ENCODE measurements at places on chromosomes 11 and 22.

DNA sequence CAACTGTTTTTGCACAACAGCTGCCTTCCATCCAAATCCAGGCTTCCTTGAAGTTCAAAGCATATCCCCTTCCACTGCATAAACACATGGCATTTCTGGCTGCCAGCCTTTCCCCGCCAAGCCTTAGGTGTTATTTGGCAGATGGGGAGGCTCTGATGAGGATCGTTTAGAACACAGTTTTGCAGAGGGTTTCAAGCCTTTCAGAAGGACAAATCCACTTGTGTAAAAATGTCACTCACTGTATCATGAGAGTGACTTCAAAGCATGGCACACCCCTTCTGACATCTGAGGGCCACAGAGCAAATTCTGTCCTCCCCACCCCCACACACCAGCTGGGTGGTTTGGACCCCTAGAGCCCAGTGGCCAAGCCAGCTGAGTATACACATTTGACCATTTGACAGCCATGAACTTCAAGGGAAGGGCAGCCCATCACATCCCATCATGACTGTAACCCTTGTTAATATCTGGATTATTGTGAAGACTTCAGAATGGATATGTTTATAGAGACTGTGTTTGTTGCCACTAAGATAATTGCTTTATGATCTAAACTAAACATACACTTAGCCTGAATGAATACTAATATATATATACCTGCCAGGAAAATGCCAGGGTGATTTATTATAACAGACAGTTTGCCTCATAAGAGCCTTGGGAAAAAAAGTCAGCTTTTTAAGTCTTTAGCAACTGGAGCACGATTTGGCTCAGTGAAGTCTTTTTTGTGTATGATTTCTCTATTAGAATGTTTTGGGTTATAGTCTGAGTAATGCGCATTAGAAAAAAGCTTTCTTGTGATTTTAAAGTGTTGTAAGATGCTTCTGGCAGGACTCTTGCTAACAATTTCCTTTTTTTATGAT is 31.9 kb downstream of the FBLN1 start:
- DNase-seq, result no peak

DNA sequence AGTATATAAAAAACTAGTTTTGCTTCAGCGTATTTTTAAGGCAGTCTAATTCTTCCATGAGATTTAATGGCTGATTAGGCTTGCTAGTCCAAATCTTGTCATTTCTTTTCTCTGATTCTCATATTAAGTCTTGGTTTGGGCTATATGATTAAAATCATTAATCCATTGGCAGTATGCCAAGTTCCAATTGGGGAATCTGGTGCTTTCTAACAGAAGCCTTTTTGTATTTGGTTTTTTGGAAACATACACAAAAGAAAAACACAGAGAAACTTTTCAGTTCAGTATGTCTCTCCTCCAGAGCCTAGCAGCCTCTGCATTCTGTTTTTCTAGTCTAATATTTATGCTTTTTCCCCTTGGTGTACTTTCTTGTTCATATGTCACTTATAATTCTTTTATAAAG is 37.9 kb downstream of the SWAP70 start:
- DNase-seq, result no peak

GRCh38 chr11:35321111-35321510 is 98.2 kb downstream of the SLC1A2 start:
- no peak for DNase-seq

- DNase-seq, result no peak
Measured at GRCh38 chr11:15726221-15726746, 611.6 kb downstream of the INSC start.

GRCh38 chr11:73269459-73270015 is 2.6 kb upstream of the P2RY6 start:
- DNase-seq, result no peak

GRCh38 chr22:49454726-49455125 is 372.9 kb downstream of the BRD1 start:
- no peak for DNase-seq

GRCh38 chr22:22787786-22788459 is 99.7 kb upstream of the IGLL5 start:
- DNase-seq, result peak; percentile 27

DNA sequence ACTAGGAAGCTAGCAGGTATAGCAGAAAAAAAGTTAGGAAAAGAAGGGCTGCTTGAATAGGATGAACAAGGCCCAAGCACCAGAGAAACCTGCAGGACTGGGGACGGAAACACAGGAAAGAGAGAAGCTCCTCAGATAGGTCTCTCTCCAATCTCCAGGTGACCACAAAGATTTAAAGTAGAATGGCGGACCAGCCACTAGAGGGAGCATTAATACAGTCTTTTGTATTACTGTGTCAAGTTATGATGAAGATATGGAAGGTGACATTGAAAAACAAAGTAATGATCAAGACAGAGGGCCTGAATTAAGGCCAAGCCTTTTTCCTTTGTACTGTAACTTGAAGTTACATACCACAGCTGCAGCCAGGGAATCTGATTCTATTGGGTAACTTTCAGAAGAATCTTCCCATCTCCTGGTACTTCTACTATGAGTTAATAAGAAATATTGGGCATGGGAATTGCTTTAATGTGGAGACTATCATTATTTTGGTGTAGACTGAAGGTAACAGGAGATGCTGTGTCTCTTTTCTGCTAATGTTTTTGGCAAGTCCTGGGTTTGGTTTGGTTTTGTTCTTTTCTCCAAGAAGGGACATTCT is 33.8 kb downstream of the OR2AG2 start:
- no peak for DNase-seq

DNA sequence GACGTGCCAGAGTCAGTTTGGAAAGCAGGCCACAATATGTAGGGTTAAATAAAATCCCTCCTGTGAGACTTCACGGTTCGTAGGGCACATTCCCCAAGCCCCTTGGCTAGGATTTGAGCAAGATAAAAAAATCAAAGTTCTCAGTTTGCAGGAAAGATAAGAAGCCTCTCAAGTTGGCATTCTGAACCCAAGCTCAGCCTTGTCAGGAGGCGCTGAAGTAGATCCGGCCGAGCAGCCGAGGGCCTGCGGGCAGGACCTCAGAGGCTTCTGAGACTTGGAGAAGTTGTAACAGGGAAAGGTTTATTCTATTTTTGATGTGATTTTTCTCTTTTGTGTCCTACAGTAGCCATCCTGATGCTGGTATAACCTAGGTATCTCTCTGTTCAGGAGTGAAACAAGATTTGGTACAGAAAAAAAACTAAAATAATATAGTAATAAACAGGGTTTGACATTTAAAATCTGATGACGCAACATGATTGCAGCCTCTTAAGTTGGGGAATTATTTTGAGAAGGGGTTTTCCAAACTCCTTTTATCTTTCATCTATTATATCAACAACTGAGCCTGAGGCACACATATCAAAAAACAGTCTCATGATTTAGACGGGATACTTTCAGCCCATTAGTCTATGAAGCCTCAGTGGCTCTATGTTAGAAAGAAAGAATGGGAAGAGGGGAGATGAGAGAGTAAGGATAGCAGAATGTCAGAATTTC is 10.1 kb downstream of the PATE2 start:
- DNase-seq, result no peak

DNA sequence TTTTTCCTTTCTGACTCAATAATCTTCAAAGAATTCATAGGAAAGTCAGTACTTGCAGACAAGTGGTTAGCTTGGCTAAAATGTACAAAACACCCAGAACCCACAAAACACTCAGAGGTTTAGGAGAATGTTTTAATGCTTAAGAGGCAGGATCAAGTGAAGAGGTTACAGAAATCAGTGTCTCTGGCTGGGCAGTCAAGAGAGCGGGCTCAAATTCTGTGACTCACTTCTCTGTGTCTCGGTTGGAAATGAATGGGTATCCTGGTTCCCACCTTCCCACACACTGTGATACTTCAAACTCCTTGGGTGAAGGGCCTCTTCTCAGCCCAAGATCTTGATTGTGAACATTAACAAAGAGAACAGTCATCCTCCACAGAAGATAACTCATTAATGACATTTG is 3.8 kb downstream of the MPEG1 start:
- DNase-seq, result no peak

GRCh38 chr11:128615076-128615475 is 27.7 kb upstream of the ETS1 start:
- no peak for DNase-seq

DNA sequence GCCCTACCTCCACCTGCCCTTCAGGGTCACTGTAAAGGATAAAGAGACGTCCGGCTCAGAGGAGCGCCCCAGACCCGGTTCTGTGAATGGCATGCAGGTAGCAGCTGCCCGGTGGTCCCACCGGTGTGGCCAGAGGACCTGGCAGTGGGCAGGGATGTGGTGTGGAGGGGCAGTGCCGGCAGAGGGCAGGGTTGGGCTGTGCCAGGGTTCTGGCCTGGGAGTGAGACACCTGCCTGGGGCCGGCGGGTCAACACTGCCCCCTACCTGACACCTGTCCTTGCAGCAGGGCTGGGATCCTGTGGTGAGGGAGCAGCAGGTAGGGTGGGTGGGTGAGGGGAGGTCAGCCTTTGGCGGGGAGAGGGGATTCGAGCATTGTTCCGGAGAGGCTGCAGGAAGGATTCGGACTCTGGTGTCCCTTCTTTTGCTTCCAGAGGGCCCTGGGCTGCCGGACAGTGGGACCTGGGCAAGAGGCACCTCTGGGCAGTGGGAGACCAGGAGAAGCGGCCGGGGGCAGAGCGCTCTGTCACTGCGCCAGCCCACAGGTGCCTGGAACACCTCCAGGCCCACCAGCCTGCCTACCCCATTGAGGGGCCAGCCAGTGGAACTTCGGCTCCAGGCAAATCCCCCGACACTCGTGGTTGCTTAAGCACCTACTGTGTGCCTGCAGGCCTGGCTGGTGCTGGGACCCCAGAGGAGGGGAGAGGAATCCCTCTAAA is 1.6 kb upstream of the PHLDA2 start:
- DNase-seq, result peak; percentile 31

DNA sequence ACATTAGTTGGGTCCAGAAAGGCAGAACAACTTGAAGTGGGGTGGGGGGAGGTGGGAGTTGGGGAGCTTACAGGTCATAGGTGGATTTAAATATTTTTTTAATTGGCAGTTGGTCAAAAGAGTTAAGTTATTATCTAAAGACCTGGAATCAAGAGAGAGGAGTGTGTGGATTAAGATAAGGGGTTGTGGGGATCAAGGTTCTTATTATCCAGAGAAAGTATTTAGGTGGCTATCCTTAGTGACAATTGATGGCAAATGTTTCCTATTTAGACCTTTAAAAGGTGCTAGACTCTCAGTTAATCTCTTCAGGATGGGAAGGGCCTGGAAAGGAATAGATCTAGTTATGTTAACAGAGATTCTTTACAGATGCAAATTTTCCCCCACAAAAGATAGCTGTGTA is 120.7 kb upstream of the OR9Q1 start:
- no peak for DNase-seq

DNA sequence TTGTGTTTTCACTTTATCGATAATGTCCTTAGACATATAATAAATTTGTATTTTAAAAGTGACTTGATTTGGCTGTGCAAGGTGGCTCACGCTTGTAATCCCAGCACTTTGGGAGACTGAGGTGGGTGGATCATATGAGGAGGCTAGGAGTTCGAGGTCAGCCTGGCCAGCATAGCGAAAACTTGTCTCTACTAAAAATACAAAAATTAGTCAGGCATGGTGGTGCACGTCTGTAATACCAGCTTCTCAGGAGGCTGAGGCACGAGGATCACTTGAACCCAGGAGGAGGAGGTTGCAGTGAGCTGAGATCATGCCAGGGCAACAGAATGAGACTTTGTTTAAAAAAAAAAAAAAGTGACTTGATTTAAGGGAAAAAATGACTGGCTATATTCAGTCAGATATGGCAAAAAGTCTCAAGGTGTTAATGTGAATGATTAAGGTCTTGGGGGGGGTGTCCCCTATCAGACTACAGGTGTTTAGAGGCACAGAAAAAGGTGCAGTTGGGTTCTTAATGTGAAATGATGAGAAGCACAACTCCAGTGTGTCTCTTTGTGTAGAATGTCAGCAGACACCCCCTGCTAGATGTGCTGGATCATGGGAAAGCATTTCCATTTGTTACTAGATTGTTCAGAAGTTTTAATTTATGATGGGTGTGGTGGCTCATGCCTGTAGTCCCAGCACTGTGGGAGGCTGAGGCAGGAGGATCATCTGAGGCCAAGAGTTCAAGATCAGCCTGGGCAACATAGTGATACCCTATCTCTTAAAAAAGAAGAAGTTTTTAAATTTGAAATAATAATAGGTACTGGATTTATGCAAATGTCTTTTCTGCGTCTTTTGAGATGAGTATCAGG is 17.0 kb downstream of the NEAT1 start:
- no peak for DNase-seq

- no peak for DNase-seq
Measured at GRCh38 chr11:73239571-73240189, 21.6 kb downstream of the P2RY2 start.

- DNase-seq, result no peak
Measured at GRCh38 chr11:11313902-11314692, 39.0 kb downstream of the CSNK2A3 start.

DNA sequence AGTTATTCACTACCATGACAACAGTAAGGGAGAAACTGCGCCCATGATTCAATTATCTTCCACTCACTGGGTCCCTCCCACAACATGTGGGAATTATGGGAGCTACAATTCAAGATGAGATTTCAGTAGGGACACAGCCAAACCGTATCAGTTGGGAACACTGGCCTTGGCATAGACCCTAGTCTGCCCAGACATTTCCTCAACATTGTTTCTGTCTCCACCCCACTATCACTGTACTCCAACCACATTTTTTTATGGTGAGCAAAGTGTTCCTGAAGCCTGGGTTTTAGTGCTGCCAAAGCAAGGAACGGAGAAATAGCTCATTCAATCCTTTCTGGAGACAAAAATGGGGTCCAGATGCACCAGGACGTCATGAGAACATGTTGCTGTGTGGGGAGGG is 122.6 kb upstream of the CCDC179 start:
- no peak for DNase-seq

- no peak for DNase-seq
Measured at GRCh38 chr11:62514151-62514550, 32.5 kb downstream of the AHNAK start.

GRCh38 chr11:122205036-122205435 is 89.0 kb upstream of the BLID start:
- DNase-seq, result no peak

- no peak for DNase-seq
Measured at GRCh38 chr11:109424901-109425300, 2.9 kb downstream of the C11orf87 start.

DNA sequence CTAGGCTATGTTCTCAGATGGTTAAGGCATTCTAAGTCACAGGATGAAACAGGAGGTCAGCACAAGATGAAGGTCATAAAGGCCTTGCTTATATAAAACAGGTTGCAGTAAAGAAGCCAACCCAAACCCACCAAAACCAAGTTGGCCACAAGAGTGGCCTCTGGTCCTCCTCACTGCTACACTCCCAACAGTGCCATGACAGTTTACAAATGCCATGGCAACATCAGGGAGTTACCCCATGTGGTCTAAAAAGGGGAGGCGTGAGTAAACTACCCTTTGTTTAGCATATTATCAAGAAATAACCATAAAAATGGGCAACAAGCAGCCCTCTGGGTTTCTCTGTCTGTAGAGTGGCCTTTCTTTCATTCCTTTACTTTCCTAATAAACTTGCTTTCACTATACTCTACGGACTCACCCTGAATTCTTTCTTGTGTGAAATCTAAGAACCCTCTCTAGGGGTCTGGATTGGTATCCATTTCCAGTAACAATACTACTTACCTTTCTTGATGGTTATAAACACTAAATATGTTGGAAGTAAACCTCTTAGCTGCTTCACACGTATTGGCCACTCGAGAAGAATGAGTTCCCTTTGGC is 1237.9 kb downstream of the FAM181B start:
- DNase-seq, result no peak

Measured in GM12864 (cell line).